ENCODE measurements at places on chromosomes 3 and 15. TPM values are rescaled to one million over a fixed set of nuclear protein-coding genes. Genes with fewer than 3 reads are reported as not detected.

The GOLGA8J gene
- not detected for total RNA-seq

The MNS1 gene
- total RNA-seq = 1.5 TPM

The TMEM266 gene
- total RNA-seq = 1.1 TPM

The CDHR4 gene
- total RNA-seq = not detected

The CASR gene
- not detected for total RNA-seq

The ACTRT3 gene
- 4.6 TPM for total RNA-seq

The TRH gene
- not detected for total RNA-seq

- DNase-seq = no peak
- H3K4me3 ChIP-seq = no peak overlapping the region
- H3K27ac ChIP-seq = no peak overlapping the region
- no peaks in the 10 kb centered on the region for H3K36me3 ChIP-seq
- H3K27me3 ChIP-seq = peaks cover 2% of the 10 kb centered on the region
These were observed 77.7 kb upstream of the RAD18 start for GRCh38 chr3:9040996-9041395.

- H3K4me1 ChIP-seq = peaks cover 35% of the 10 kb centered on the region
- no peak overlapping the region for H3K4me3 ChIP-seq
- peaks cover 9% of the 10 kb centered on the region for H3K36me3 ChIP-seq
- DNase-seq = no peak
- no peak overlapping the region for H3K27ac ChIP-seq
These were observed 57.6 kb downstream of the AAGAB start for GRCh38 chr15:67196672-67197363.

- peaks cover 11% of the 10 kb centered on the region for H3K36me3 ChIP-seq
- no peak for DNase-seq
- no peak overlapping the region for H3K4me3 ChIP-seq
- H3K4me1 ChIP-seq = peaks cover 18% of the 10 kb centered on the region
- H3K27me3 ChIP-seq = no peaks in the 10 kb centered on the region
These were observed 62.8 kb upstream of the IMPG2 start for GRCh38 chr3:101383156-101383575.

- H3K27me3 ChIP-seq = no peaks in the 10 kb centered on the region
- DNase-seq = no peak
- no peak overlapping the region for H3K27ac ChIP-seq
- H3K4me3 ChIP-seq = no peak overlapping the region
- no peaks in the 10 kb centered on the region for H3K4me1 ChIP-seq
These were observed 399.9 kb upstream of the CBLB start for GRCh38 chr3:106268696-106269095.

- no peaks in the 10 kb centered on the region for H3K4me1 ChIP-seq
- H3K36me3 ChIP-seq = no peaks in the 10 kb centered on the region
- peaks cover 16% of the 10 kb centered on the region for H3K27me3 ChIP-seq
- no peak overlapping the region for H3K4me3 ChIP-seq
- no peak for DNase-seq
These were observed 176.1 kb downstream of the MINAR1 start for GRCh38 chr15:79608066-79608864.

DNA sequence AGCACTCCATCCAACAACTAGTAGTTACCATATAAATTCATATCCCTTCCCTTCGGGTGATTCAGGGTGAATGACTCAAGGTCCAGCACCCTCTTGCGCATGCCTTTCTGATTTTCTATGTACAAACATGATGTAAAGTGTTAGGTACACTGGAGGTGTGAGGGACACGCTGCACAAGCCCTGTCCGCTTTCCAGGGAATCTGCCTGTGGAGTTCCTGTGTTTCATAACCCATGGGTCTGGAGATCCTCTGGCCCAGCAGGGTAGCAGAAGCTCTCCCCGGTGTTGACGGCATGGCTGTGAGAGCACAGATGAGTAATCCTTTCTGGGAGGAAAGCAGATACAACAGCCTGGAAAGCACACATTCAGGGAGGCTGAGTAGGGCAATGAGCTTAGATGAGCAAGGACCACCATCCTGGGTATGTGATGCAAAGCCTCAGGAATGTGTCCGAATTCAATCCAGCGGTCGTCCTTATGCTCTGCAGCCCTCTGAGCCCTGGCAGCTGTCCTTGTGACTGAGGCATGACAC is 142.9 kb upstream of the TP63 start:
- DNase-seq = no peak
- H3K27ac ChIP-seq = no peak overlapping the region
- H3K27me3 ChIP-seq = peaks cover 6% of the 10 kb centered on the region
- H3K4me3 ChIP-seq = no peak overlapping the region
- H3K36me3 ChIP-seq = no peaks in the 10 kb centered on the region
- H3K4me1 ChIP-seq = no peaks in the 10 kb centered on the region

DNA sequence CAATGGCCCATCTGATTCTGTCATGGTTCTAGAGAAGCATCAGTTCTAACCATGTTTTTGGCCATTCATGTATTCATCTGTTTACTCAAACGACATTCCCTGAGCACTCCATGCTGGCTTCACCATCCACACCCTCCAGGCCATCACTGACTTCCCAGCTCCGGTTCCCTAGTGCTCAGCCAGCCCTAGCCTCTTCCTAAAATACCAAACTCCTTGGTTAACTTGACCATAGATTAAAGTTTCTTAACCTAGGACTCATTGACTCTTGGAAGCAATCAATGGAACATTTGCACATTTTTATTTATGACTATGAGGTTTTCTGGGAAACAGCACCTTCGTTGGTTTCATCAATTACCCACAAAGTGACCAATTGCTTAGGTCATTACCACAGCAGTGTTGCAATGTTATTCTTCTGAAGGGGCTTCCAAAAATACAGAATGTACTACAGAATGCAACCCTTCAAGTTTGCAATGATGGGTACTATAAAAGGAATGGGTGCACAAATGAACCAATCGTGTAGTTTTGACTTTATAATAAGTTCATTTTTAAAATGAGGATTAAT is 27.2 kb upstream of the SLC25A36 start:
- H3K27ac ChIP-seq = no peak overlapping the region
- no peak overlapping the region for H3K4me3 ChIP-seq
- H3K4me1 ChIP-seq = no peaks in the 10 kb centered on the region
- H3K36me3 ChIP-seq = no peaks in the 10 kb centered on the region

DNA sequence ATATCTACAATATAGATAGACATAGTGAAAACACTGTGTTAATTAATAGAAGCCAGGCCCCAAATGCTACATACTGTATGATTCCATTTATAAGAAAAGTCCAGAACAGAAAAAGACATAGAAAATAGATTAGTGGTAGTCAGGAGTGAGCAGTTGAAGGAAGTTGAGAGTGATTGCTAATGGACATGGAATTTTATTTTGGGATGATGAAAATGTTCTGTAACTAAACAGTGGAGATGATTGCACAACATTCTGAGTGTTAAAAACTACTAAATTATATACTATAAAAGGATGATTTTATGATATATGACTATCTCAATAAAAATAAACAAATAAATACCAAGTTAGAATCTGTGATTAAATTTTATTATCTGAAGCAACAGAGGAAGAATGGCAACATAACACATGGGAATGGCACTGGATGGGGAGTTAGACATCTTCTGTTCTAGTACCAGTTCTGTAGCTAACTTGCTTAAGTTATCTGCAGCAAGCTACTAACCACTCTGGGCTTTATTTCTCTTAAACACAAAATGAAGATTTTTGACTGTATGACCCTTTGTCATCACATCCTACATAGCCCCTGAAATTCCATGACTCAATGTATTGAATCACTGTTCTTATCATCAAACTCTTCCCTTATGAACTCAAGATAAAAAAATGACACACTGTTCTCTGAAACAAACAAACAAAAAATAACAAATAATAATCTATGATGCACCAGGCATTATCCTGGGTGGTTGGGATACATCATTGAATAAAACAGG is 612.7 kb downstream of the TBL1XR1 start:
- H3K36me3 ChIP-seq = no peaks in the 10 kb centered on the region
- no peak overlapping the region for H3K4me3 ChIP-seq

- H3K4me3 ChIP-seq = no peak overlapping the region
- DNase-seq = no peak
- H3K36me3 ChIP-seq = no peaks in the 10 kb centered on the region
- no peaks in the 10 kb centered on the region for H3K27me3 ChIP-seq
- H3K4me1 ChIP-seq = no peaks in the 10 kb centered on the region
These were observed 72.8 kb downstream of the PPM1L start for GRCh38 chr3:160828880-160829279.

GRCh38 chr3:171306631-171307030 is 153.6 kb downstream of the TNIK start:
- peaks cover 3% of the 10 kb centered on the region for H3K36me3 ChIP-seq
- H3K27me3 ChIP-seq = no peaks in the 10 kb centered on the region
- H3K4me1 ChIP-seq = peaks cover 79% of the 10 kb centered on the region
- H3K27ac ChIP-seq = peak overlapping the region; percentile 96
- H3K4me3 ChIP-seq = peak overlapping the region; percentile 44
- peak; percentile 87 for DNase-seq

- no peaks in the 10 kb centered on the region for H3K36me3 ChIP-seq
- DNase-seq = no peak
- H3K4me1 ChIP-seq = peaks cover 7% of the 10 kb centered on the region
- H3K4me3 ChIP-seq = no peak overlapping the region
These were observed 71.2 kb downstream of the FAM43A start for GRCh38 chr3:194756791-194757325.

- H3K27ac ChIP-seq = peak overlapping the region; percentile 90
- H3K4me3 ChIP-seq = no peak overlapping the region
- H3K4me1 ChIP-seq = peaks cover 10% of the 10 kb centered on the region
- H3K36me3 ChIP-seq = peaks cover 42% of the 10 kb centered on the region
- no peak for DNase-seq
- H3K27me3 ChIP-seq = no peaks in the 10 kb centered on the region
These were observed 12.8 kb downstream of the MAN2A2 start for GRCh38 chr15:90915808-90916440.

- DNase-seq = no peak
- no peak overlapping the region for H3K4me3 ChIP-seq
- H3K36me3 ChIP-seq = no peaks in the 10 kb centered on the region
- H3K4me1 ChIP-seq = no peaks in the 10 kb centered on the region
These were observed 81.4 kb downstream of the C3orf38 start for GRCh38 chr3:88231207-88231606.

DNA sequence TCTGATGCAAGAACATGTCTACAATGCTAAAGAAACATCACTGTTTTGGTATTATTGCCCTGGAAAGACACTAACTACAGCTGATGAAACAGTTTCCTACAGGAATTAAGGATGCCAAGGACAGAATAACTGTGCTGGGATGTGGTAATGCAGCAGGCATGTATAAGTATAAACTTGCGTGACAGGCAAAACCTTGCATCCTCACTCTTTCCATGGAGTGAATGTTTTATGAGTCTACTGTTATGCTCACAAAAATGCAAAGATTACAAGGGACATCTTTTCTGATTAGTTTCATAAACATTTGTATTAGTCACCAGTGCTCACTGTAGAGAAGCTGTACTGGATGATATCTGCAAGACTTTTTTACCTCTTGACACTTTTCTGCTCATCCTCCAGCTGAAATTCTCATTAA is 143.6 kb downstream of the NAALADL2 start:
- no peak for DNase-seq
- H3K4me1 ChIP-seq = peaks cover 23% of the 10 kb centered on the region
- peak overlapping the region; percentile 84 for H3K27ac ChIP-seq

- H3K27ac ChIP-seq = no peak overlapping the region
- no peaks in the 10 kb centered on the region for H3K27me3 ChIP-seq
- H3K4me1 ChIP-seq = peaks cover 25% of the 10 kb centered on the region
- H3K4me3 ChIP-seq = no peak overlapping the region
- no peaks in the 10 kb centered on the region for H3K36me3 ChIP-seq
These were observed 192.0 kb downstream of the BCHE start for GRCh38 chr3:165645191-165645590.

DNA sequence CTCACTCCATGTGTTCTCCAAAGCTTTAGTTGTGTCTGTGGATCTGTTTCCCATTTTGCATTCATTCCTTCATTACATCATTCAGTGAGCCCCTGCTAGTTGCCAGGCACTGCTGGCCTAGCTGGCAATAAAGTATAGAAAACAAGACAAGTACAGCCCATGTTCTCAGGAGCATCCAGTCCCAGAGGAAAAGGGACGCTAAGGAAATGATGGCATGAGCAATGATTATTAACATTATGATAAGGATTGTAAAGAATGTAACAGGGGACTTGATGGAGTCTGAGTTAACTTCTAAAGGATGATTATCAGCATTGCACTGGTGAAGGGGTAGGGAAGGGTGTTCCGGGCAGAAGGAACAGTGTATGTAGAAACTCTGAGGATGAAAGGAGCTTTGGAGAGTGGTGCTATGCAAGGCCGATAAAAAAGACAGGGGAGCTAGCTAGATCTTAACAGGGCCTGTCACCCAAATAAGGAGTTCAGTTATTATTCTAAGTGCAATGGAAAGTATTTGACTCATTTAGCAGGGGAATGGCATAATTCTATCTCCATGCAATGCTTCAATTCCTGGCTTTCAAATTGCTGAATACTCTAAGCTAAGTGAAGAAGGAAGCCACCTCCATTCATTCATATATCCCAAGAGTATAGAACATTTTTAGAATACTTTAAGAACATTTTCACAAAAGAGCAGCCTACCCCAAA is 258.2 kb upstream of the STT3B start:
- no peaks in the 10 kb centered on the region for H3K27me3 ChIP-seq
- no peak for DNase-seq
- H3K27ac ChIP-seq = peak overlapping the region; percentile 77
- peaks cover 52% of the 10 kb centered on the region for H3K4me1 ChIP-seq
- H3K4me3 ChIP-seq = no peak overlapping the region

- no peaks in the 10 kb centered on the region for H3K36me3 ChIP-seq
- DNase-seq = no peak
- peaks cover 24% of the 10 kb centered on the region for H3K4me1 ChIP-seq
- H3K4me3 ChIP-seq = peak overlapping the region; percentile 67
These were observed 4.3 kb downstream of the PTH1R start for GRCh38 chr3:46881596-46882376.

GRCh38 chr3:31227131-31227562 is 305.6 kb upstream of the STT3B start:
- no peaks in the 10 kb centered on the region for H3K36me3 ChIP-seq
- peaks cover 4% of the 10 kb centered on the region for H3K4me1 ChIP-seq

DNA sequence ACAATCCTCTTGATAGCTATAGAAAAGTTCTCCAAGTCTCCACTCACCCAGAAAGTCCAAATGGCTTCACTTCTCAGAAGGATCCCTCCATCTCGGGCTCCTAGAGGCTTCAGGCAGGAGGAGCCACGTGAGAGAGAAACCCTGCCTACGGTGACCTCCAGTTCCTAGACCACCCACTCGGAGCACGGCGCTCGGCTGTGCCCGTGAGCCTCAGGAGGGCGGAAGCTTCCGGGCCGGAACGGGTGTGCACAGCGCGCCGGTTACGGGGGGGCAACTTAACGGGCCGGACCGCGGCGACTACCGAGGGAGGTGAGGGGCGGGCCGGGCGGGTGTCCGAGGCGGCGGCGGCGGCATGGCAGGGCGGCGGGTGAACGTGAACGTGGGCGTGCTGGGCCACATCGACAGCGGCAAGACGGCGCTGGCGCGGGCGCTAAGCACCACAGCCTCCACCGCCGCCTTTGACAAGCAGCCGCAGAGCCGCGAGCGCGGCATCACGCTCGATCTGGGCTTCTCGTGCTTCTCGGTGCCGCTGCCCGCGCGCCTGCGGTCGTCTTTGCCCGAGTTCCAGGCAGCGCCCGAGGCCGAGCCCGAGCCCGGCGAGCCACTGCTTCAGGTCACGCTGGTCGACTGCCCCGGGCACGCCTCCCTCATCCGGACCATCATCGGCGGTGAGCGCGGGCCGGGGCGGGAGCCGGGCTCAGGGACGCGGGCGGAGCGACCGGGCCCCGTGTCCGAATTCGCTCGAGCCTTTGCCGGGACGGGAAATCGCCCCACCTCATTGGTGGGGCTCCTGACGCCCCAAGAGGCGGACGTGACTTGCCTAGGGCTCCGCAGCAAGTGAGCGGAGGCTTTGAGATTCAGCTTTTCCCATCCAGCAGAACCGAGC is at the start of gene EEFSEC:
TSS of gene EEFSEC (plus strand) at position 326 of the 886 bp plus-strand sequence. CDS start at position 353, 27 bp downstream.
- peaks cover 12% of the 10 kb centered on the region for H3K4me1 ChIP-seq
- H3K4me3 ChIP-seq = peak within 1 kb of the TSS; percentile 88
